ENCODE measurements at places on chromosomes 13 and 19.

- DNase-seq: no peak
Observed at GRCh38 chr19:45421947-45422498, 1.7 kb downstream of the ERCC1 start.

DNA sequence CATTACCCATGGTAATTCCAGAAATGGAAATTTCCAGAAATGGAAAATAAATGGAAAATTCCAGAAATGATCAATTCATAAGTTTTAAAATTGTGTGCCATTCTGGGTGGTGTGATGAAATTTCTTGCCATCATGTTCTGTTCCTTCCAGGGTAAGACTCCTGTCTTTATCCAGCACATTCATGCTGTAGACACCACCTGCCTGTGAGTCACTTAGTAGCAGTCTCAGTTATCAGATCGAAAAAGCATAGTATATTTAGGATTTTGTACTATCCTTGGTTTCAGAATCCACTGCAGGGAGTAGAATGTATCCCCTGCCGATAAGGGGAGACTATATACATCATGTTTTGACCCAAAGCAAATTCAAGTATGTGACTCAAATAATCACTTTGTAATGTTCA, 26.7 kb upstream of the CSNK1A1L start:
- no peak for DNase-seq

DNA sequence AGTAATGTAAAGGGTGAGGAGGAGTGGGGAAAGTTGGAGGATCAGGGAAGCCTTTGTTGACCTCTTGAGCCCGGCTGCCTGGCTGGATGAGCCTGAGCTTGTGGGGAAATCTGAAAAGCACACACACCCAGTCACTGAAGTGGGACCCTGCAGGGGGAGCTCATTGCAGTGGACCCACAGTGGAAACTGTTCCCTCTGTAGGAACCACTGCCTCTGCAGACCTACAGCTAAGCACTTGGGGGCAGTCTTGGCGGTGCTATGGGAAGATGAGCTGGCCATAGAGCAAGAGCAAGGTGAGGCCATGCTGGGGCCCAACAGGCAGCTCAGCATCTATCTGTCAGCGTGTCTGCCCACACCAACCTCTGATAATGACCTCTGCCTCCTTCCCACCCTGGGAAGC, 294.8 kb downstream of the TSHZ3 start:
- DNase-seq: no peak

DNA sequence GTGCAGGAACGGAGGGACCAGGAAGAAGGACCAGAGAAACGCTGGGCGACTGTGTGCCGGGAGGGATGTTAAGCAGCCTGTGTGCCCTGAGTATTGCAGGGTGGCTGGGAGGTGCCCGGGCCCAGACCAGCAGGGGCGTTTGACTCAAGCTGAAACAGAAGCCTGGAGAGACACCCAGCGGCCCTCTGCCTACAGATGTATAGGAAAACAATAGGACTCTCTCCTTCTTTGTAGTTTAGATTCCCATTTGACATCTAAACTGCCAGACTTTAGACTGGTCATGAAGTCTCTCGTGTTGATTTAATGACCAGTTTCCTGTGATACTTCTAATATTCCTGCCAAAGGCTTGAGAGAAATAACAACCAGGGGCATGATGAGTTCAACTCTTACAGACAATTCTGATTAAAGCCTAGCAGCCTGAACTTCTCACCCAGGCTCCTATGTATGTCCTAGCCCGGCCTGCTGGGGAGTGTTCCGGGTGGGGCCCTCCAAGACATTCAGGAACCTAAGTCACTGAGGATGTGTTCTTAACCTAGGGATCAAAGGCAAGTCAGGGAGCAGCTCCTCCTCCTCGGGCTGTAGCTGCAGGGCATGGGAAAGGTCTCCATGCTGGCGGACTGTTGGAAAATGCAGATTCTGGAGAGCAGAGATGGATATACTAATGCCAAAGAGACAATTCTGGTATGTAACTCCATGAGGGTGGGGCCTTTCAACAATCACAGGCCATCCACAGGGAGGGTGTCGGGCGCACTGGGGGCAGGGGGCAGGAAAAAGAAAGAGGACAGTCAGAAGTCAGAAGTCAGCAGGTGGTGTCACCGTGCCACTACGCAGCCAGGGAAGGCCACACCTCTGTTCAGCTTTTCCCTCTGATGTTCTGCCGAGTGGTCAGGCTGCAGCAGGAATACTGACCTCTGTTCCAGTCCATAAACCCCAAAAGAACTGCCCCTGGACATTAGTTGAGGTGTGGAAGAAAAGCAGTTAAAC, 131.8 kb downstream of the STARD13 start:
- no peak for DNase-seq

- DNase-seq: no peak
Observed at GRCh38 chr13:40114305-40114896, 458.9 kb downstream of the COG6 start.

GRCh38 chr19:7013678-7014077, 7.6 kb downstream of the MBD3L2B start:
- DNase-seq: no peak

GRCh38 chr13:77514336-77514726, 21.2 kb upstream of the SCEL start:
- no peak for DNase-seq

GRCh38 chr19:58560921-58561320, 2.5 kb upstream of the UBE2M start:
- DNase-seq: no peak

DNA sequence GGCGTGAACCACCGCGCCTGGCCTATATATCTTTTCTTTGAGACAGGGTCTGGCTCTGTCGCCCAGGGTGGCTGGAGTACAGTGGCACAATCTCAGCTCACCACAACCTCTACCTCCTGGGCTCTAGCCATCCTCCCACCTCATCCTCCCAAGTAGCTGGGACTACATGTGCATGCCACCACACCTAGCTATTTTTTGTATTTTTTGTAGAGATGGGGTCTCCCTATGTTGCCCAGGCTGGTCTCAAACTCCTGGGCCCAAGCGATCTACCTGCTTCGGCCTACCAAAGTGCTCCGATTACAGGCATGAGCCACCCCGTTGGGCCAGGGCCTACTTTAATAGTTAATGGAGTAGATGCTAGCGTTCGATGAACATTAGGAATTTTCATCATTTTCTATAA, 3.4 kb downstream of the TNPO2 start:
- no peak for DNase-seq

- DNase-seq: no peak
Observed at GRCh38 chr13:61149331-61149730, 266.3 kb downstream of the PCDH20 start.

GRCh38 chr13:87810391-87810801, 139.2 kb downstream of the SLITRK5 start:
- DNase-seq: no peak

- no peak for DNase-seq
Observed at GRCh38 chr19:44765949-44766335, 11.7 kb upstream of the CBLC start.

- no peak for DNase-seq
Observed at GRCh38 chr13:112448621-112449544, 72.7 kb downstream of the SPACA7 start.

- no peak for DNase-seq
Observed at GRCh38 chr13:34862716-34863115, 79.4 kb upstream of the NBEA start.

GRCh38 chr19:6610934-6611852, 20.2 kb upstream of the CD70 start:
- DNase-seq: no peak

DNA sequence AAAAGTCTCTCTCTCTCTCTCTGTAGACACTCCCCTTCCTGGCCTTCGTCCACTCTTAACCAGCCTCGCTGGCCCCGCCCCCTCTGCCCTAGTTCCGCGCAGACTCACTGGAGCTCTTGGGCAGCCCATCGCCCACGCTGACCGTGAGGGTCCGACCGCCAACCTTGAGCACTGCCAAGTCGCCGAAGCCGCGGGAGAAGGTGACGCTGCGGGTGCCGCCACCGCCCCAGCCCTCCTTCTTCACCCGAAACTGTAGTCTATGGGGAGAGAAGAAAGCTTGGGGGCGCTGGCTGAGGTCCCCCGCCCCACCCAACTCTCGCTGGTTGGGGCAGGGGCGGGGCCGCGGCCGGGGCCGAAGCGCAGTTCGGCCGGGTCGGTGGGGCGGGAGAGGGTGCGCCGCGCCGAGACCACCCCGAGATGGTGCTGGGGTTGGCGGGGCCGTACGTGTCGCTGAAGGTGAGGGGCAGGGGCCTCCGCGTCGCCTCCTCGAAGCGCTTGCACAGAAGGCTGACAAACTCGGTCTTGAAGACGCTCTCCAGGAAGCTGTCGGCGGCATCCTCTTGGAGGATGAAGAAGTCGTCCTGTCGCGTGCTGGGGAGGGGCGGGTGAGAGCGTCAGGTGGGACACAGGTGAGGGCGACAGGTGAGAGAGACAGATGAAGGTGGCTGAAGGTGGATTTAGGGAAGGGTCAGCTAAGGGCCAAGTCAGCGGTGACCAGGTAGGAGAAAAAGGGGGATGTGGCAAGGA, 12.6 kb upstream of the ZNF414 start:
- peak; percentile 5 for DNase-seq

DNA sequence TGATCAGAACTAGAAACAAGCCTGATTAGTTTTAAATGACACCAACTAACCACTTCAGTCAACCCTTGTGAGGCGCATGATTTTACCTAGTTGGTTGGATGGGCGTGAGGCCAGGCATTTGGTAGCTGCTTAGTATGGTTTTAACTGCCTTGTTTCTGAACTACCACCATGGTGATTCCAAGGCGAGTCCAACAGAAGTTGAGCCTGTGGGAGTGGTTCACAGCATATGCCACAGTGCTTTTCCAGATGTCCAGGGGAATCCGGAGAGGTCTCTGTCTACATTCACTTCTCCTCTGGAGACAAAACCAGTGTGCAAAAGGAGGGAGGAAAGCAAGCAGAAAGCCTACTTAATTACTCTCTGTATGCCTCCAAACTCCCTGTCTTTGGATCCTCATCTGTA, 524.1 kb downstream of the GPC6 start:
- no peak for DNase-seq

GRCh38 chr13:73676550-73677047, 457.6 kb downstream of the KLF12 start:
- DNase-seq: no peak

DNA sequence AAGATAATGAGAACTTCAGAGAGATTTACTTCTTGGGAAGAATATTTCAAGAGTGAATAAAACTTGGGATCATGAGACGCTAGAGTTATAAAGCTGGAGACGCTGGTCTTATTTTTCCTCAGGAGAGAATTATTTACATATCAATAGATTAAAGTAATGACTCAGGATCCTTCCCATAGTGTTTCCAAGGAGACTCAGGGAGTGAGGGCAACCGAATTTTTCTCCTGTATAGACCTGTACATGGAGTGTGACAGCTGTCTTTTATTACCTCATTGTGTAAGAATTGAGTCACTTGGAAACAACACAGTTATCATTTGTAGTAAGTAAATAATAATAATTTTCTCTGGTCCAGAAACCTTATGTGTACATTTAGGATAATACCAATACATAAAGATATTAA, 1905.5 kb downstream of the OLFM4 start:
- DNase-seq: no peak

GRCh38 chr19:45380107-45380506, 9.7 kb upstream of the ERCC2 start:
- DNase-seq: no peak

GRCh38 chr13:60178327-60178726, 14.6 kb upstream of the DIAPH3 start:
- DNase-seq: no peak

- DNase-seq: no peak
Observed at GRCh38 chr19:56097306-56097705, 23.8 kb downstream of the ZNF787 start.

DNA sequence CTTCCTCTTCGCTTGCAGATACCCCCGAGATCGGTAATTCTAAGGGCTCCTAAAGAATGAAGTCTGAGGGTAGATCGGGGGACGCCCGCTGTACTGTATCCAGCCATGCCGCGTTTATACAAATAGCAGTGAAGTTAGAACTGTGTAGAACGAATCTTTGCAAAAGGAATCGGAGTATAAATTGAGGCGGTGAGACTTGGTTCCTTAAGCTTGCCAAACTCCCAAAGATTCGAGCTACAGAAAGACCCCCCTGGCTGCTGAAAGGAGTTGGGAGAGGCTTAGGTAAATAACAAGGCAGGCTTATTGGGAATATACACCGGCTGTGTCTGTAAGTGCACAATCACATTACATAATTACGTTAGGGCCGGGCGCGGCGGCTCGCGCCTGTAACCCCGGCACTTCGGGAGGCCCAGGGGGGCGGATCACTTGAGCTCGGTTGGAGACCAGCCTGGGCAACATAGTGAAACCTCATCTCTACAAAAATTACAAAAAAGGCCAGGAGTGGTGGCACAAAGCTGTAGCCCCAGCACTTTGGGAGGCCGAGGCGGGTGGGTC, 12.2 kb downstream of the TMEM160 start:
- no peak for DNase-seq

DNA sequence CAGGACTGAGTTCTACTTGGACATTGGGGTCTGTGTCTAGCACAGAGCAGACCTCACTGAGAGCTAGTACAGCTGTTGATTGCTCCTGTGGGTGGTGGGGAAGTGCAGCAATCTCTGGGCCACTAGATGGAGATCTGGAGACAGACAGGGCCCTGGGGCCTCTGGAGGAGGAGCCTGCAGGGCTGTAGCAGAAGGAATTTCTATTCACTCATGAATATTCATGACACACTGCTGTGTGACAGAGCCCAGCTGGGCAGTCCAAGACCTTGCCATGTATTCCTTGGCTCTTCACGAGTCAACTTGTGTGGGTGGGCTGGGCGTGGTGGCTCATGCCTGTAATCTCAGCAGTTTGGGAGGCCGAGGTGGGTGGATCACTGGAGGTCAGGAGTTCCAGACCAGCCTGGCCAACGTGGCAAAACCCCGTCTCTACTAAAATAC, 37.5 kb downstream of the SUGP2 start:
- DNase-seq: no peak

DNA sequence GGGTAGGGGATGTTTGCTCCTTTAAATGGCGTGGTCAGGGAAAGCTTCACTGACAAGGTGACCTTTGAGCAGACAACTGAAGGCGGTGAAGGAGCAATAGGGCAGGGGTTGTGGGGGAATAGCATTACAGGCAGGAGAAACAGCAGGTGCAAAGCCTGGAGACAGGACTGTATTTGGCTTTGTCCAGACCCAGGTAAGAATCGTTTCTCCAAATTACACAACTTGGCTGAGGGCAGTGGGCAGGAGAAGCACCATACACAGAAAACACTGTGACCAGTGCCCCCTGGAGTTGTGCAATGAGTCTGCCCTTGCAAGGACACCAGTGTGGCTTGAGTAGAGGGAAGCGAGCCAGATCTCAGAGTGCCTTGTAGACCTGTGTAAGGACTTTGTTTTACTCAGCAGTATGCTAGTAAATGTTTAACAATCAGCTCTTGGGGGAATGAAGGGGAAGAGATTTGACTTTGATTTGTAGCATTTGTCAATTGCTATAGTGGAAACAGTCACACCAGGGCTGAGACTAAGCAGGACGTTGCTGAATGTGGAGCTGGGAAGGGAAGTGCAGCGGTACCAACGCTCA, 360.0 kb downstream of the DCT start:
- no peak for DNase-seq
